Tongue (tissue), 3 donors: ENCODE measurements at places on chromosomes 6 and 20. TPM values are rescaled to one million over a fixed set of nuclear protein-coding genes. Genes with fewer than 3 reads are reported as not detected.

SLC4A11 gene
- 0.62 TPM for total RNA-seq

HLA-F gene
- 33.3 TPM for total RNA-seq

SAPCD1 gene
- not detected for total RNA-seq

RBBP8NL gene
- total RNA-seq: 1.0 TPM

CD24 gene
- 122 TPM for total RNA-seq

ADAM33 gene
- total RNA-seq: 52.6 TPM

DNA sequence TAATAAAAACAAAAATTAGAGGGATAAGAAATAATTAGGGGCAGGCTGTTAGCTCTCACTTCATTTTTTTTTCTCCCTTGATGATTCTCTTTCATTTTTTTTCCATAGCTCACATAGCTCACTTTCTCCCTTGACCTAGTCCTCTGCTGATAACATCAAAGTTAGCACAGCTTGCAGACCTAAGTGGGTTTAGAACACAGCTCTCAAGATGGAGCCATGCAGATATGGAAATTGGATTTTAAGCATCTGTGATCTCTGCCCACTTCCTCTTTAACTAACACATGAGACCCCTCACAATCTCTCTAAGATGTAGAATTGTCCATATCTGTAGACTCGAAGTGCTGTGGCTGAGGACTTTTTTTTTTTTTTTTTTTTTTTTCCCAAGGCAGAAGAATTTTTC is 257.1 kb downstream of the SOX4 start:
- no peak for DNase-seq

GRCh38 chr20:17210983-17211382 is 15.9 kb upstream of the PCSK2 start:
- DNase-seq: no peak

- DNase-seq: peak; percentile 14
Observed at GRCh38 chr6:161029195-161029809, 37.7 kb downstream of the MAP3K4 start.

GRCh38 chr6:7532232-7532631 is 9.2 kb upstream of the DSP start:
- peak; percentile 68 for DNase-seq

- no peak for DNase-seq
Observed at GRCh38 chr6:4355241-4355640, 219.9 kb upstream of the ECI2 start.

DNA sequence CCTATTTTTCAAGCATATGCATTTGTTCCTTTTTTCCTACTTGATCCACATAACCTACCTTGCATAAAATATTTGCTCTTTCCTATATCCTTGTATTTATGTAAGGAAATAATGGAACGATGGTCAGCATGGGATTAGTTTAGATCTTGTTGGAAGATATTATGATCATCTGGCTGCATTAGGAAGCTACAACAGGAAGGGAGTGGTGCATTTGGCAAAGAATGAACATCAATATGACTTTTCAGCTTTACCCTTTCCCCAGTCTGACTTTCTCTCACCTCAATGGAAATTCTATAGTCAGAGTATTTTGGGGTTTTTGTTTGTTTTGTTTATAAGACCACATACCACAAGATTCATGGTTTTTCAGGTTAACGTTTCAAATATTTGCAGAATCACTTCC is 66.0 kb downstream of the HS3ST5 start:
- no peak for DNase-seq

GRCh38 chr6:16223362-16223761 is 15.0 kb upstream of the GMPR start:
- DNase-seq: no peak

- DNase-seq: no peak
Observed at GRCh38 chr20:3242172-3242692, 3.2 kb upstream of the SLC4A11 start.

GRCh38 chr6:14896475-14896874 is 349.4 kb upstream of the JARID2 start:
- no peak for DNase-seq

GRCh38 chr20:31836853-31837608 is 8.4 kb downstream of the FOXS1 start:
- no peak for DNase-seq

DNA sequence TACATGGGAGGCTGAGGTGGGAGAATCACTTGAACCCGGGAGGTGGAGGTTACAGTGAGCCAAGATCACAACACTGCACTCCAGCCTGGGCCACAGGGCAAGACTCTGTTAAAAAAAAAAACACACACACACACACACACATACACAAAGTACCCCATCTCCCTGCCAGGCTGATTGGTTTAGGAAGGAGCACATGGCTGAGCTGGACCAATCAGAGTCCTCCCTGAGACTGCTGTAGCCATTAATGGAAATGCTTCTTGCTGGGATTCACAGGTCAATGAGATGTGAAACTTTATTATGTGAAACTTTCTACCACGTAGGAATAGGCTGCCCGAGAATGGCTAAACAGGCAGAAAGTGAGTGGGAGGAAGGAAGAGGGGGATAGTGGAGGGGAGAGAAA is 2.9 kb downstream of the TREM1 start:
- no peak for DNase-seq

GRCh38 chr6:169915769-169916550 is 164.5 kb downstream of the ERMARD start:
- no peak for DNase-seq
